NCI-H1092 (cell line): ENCODE measurements at places on chromosomes 4 and X.

DNA sequence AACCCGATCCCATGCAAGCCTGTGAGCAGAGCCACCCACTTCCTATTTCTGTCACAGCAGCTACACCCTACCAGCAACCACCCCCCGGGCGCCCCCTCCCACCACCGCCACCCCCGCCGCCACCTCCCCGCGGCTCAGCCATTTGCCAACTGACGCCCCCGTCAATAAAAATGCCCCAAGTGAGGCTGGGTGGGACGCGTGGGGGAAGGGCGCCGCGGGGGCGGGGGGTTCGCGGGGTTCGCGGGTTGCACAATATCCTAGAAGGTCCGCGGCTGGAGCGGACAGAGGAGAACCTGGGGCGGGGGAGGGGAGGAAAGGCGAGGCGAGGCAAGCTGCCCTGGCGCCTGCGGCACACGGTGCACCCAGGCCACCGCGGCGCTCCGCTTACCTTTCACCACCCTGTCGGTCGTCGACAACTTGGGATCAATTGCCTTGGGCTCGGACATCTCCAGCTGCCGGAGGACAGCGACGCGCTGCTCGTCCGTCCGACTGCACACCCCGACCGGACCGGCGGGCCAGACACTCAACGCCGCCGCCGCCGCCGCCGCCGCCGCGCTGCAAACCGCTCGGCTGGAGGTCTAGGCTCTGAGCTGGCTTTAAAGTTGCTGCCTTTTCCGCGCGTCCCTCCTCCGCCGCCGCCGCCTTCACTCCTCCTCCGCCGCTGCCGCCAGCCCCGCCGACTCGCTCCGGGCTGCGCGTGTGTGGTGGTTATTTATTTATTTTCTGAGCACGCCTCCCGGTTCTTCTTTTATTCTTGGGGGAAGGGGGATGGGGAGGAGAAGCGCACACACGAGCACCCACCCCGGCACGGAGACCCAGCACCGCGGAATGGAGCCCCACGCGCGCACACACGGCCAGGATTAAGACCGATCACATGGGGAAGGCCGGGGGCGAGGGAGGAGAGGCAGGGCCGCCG, 717 bp downstream of the PPP3CA start:
- peak; percentile 33 for DNase-seq

GRCh38 chrX:147912093-147912801, 528 bp downstream of the FMR1 start:
- DNase-seq = peak; percentile 45

GRCh38 chr4:169634975-169635374, 14.6 kb downstream of the CLCN3 start:
- no peak for DNase-seq

- DNase-seq = peak; percentile 37
Observed at GRCh38 chrX:68894513-68895340, 65.9 kb downstream of the EFNB1 start.

- DNase-seq = peak; percentile 17
Observed at GRCh38 chrX:134236626-134237614, at the start of gene CCDC160. Gene CCDC160, plus strand, starts transcription at chrX:134237182. Its CDS starts 7,619 bp downstream, at chrX:134244801.

GRCh38 chr4:19698961-19699360, 552.7 kb upstream of the SLIT2 start:
- no peak for DNase-seq

GRCh38 chrX:153635788-153636668, 11.0 kb upstream of the DUSP9 start:
- DNase-seq = no peak

GRCh38 chr4:145840162-145840768, 98.4 kb downstream of the ZNF827 start:
- peak; percentile 9 for DNase-seq

GRCh38 chrX:15855568-15856221, 1.1 kb upstream of the AP1S2 start:
- no peak for DNase-seq

GRCh38 chr4:39256436-39256835, 74.1 kb downstream of the WDR19 start:
- DNase-seq = no peak

GRCh38 chr4:73922317-73922716, 53.1 kb downstream of the CXCL1 start:
- DNase-seq = no peak

GRCh38 chr4:38529189-38530115, 134.5 kb upstream of the KLF3 start:
- DNase-seq = peak; percentile 57

GRCh38 chr4:118989098-118990080, 100.7 kb downstream of the SYNPO2 start:
- no peak for DNase-seq

DNA sequence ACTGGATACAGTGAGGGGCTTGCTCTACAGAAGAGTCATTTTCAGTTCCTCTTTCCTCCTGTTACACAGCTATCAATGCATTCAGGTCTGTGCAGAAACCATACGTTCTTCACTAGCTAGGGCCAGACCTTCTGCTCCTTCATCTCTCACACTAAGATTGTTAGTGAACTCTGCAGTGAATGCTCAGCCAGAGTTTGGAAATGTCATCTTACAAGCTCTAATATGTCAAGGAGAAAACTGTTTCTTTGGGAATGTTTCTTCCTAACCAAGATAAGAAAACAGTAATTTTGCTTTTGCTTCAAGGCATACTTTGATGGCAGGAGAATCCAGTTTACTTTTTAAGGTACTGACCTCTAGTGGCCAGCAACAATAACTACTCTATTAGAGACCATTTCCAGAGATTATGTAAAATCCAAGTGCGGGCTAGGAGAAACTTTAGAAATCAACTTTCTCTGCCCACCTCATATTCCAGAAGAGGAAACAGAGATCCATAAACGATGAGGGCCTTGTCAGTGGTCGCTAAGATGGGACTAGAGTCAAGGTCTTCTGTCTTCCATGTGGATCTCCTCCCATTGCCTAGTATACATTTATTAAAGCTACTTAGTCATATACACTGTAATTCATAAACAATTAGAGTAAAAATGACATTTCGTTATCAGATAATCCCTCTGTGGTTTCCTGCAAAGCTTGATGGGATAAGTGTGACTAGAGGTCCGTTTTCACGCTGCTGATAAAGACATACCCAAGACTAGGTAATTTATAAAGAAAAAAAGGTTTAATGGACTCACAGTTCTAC, 12.1 kb upstream of the CC2D2A start:
- no peak for DNase-seq

DNA sequence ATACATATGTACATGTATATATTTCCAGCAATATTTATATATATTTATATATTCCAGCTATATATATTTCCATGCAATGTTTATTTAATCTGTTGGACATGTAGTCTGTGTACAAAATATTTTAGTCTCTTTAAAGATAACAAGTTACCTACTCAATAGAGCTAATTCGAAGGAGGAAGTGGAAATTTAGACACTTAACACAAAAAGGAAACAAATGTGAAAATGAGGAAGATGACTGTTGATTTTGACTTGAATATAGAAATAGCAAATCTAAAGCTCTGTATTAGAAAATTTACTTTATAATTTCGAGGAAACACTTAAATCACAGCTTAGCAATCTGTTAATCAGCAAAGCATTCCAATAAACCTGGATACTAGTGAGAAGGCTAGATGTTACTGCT, 1064.4 kb downstream of the PCDH7 start:
- no peak for DNase-seq

DNA sequence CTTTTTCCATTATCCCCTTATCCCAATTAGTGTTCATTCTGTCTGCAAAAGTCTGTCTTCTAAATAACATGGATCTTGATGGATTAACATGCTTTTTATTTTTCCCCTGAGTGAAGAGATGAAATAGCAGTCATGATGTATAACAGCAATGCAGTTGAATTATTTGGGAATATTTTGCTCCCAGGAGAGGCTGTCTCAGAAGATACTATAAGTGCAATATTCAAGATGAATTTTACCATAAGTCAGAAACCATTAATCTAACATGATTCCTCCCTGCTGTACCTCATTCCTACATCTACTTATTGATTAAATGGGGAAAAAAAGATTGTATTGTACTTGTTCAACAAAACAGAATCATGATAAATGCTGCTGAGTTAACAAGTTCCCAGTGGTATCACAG, 233.2 kb upstream of the KCNIP4 start:
- no peak for DNase-seq

DNA sequence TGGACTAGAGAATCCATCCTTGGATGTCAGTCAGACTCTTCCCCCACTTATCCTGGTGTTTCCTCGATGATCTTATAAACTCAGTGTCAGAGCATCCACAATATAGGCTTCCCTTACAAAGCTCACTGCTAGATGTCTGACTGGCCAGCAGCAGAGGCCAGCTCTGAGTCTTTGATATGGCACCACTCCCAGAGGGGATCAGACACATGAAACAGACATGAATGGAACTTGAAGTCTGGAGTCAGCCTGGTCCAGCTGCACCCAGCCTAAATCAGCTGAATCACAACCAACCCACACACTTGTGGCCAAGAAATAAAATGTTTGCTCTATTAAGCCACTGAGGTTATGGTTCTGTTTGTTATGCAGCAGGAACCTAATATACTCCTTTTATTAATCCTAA, 129.6 kb upstream of the MED14 start:
- DNase-seq = no peak

DNA sequence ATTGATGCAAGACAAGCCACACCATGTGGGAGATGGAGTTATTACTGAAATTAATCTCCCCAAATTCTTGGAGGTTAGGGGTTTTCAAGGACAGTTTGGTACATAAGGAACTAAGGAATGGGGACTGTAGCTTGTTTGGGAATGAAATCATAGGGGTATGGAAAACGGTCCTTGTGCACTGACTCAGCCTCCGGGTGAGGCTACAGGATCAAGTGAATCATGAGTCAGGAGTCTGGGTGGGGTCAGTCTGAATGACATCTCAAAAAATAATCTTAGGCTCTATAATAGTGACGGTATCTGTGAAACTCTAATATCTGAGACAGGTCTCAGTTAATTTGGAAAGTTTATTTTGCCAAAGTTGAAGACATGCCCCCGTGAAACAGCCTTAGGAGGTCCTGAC, 128.5 kb upstream of the CYSLTR1 start:
- DNase-seq = no peak

GRCh38 chr4:126661194-126661593, 971.6 kb upstream of the INTU start:
- no peak for DNase-seq

DNA sequence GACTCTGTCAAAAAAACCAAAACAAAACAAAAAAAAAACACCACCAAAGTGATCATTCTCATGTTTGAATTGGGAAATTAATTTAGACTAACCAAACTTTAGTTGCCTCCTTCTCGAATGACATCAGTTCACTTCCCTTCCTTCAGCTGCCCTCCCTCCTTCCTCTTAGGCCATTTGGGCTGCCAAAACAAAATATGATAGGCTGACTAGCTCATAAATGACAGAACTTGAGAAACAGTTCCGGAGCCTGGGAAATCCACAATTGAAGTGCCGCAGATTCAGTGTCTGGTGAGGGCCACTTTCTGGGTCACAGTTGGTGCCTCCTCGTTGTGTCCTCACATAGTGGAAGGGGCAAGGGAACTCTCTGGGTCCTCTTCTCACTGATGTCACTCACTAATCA, 16.1 kb upstream of the WAS start:
- DNase-seq = no peak

DNA sequence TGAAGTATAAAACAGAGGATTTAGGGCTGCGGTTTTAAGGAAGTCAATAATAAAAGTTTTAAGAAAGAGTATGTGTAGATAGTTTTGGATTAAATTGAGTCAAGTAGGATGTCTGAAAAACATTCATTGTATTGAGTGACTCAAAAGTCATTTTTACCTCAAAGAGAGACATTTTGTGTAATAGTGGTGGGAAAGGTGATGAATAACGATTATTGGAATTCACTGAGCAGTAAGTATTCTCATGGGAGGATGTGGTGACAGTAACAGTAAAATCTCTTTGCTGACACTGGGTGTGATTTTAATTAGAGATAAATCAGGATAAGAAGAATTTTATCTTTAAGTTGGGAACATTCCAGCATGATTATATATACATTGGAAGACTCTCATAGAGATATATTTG, 233.6 kb downstream of the PDHA2 start:
- no peak for DNase-seq

GRCh38 chrX:124211312-124211942, 121.0 kb upstream of the TEX13D start:
- no peak for DNase-seq

GRCh38 chrX:128436397-128437103, 384.3 kb upstream of the ACTRT1 start:
- no peak for DNase-seq

DNA sequence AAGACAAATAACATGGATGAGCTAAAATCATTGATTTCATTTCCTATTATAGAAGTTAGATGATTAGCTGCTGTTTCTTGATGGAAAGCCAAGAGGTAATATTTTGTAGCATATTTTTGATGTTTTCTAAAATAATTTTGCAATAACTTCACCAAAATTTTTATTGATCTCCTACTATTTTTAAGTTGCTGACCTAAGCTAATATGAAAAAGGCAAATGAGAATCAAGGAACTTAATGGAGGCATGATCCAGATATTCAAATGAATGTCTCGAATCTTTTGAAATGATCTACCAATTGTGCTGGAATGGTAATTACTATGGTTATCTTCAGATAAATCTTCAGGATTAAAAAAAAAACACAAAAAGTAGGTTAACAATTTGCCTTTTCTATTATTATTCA, 1591.4 kb upstream of the PCDH7 start:
- DNase-seq = no peak

- no peak for DNase-seq
Observed at GRCh38 chrX:129648514-129649267, 6.1 kb downstream of the APLN start.

GRCh38 chr4:19512086-19512485, 739.6 kb upstream of the SLIT2 start:
- no peak for DNase-seq

DNA sequence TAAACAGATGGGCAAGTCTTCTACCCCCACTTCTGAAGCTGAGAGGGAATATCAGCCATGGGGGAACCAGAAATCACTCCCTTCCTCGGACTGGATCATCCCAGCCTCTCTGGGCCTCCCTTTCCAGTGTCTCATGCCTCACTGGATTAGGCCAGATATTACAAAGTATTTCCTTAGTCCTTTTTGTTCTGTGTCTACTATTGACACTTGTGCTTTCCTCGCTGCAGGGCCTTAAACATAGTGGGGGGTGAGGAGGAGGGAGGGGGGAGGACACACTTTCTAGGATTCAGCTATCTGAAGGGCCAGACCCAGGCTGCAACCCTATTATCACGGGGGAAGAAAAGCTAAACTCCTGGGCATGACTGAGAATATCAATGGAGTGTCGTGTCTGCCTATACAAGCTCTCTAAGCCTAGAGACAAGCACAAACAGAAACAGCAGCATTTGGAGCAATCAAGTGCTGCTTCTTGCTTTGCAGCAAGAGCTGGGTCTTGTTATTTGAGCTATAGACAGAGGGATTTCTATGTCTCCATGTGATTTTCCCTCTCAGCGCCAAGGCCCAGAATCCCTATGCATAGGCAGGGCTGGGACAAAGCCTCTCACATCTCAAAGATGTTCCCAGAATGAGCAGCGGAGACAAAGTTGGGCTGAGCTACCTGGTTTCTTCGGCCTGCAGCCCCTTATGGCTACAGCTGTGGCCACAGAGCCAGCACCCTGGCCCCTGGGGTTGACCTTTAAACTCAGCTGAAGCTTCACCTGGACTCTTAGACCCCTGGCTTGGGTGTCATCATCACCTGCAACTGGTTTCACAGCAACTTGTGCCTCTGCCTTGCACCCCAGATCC, 20.2 kb downstream of the PJA1 start:
- DNase-seq = no peak

- no peak for DNase-seq
Observed at GRCh38 chr4:137213372-137214173, 318.7 kb downstream of the PCDH18 start.
